Fibroblast of the aortic adventitia (primary cell): ENCODE measurements at places on chromosomes 1 and 21.
A peak's percentile ranks its signal among the peaks of the same experiment; 100 is the strongest.

DNA sequence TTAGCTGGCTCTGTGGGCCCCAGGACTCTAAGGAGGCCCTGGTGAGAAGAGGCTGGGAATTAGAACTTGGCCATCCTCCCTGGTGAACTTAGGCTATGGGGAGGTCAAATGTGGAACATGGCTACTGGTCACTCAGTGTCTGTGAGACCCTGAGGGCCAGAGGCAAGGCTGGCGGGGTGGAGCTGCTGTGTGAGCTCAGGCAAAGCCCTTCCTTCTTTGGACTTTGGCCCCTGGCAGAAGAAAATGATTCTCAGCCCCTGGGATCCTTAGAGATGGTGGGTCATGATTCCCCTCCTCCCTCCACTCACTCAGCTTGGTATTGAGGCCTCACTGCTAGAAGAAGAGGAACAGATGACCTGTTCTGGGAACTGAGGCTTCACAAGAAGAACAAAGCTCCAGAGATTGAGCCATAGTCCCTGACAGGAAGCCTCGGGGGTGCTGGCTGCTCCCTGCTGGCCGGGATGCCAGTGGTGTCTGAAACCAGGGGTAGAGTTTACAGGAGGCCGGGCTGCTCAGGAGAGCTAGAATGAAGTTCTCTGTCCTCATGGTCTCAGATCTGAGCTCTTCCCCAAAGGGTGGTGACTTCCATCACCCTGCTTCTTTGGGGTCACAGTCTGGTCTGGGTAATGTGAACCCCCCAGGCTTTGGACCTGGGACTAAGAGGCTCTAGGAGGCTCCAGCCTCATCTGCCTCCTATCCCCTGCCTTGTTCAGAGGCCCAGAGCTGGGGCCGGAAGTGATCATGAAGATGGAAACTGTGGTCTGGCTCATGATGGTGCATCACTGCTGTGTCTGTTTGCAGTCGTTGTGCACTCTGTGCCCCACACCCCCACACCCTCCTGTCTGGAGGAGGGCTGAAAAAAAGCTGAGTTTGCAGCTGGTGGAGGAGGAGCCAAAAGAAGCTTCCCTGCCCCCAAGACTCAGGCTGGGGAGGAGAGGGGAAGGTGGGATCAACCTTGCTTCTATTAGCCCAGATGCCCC is 905 bp downstream of the BTBD19 start:
- DNase-seq, result peak; percentile 70

DNA sequence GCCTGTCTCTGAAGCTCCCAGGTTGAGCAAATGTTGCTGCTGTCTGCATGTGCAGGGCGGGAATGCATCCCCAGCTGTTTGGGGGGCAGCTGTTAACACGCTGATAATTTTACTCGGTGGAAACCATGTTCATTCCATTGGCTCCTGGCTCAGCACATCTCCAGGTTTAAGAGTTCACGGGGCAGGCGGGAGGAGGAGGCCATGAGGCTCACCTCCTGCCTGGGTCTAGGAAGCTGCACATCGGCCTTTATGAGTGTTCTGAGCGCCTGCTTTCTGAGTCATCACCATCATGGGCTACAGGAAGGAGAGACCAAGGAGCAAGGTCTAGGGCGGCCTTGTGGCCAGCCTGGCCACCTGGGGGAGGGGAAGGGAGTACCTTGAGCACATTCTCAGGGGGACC is 29.7 kb downstream of the AJAP1 start:
- DNase-seq, result no peak

DNA sequence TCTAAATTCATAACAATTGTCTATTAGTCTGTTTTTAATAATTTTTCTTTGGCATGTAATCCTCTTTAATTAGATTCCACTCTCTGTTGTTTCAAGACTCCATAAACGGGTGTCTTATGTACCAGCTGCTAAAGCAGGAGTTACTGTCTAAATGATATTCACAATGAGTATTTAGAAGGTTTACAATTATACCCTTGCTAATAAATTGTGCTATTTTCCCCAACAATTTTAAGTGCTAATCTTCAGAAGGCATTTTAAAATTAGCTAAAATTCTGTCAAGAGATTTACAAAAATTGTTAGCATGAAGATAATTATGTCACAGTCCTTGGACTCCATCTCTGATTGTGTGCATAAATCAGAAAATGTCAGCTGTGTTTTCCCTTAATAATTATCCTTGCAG is 83.7 kb downstream of the DPYD start:
- no peak for DNase-seq

- no peak for DNase-seq
Observed at GRCh38 chr21:39938086-39938625, 70.9 kb downstream of the PCP4 start.

- peak; percentile 59 for DNase-seq
Observed at GRCh38 chr1:180954005-180954800, 41.5 kb downstream of the KIAA1614 start.

DNA sequence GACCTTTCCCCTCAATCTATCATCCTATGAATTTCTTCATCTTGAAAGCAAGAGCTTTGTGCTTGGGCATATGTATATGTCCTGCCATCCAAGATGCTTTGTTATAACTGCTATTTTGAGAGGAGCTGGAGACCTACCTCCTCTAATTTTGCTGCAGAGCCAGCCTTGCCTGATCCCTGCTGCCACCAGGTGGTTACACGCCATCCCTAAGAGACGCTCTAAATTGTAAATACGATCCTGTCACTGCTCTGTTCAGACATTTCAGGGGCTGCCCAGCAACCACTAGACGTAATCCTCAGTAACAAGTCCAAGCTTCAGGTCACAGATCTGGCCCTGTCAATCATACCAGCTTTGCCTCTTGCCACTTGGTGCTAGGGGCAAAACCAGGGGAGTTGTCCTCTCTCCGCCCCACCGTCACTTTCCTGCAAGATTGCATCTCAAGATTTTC is 32.9 kb downstream of the GPA33 start:
- DNase-seq, result peak; percentile 39

DNA sequence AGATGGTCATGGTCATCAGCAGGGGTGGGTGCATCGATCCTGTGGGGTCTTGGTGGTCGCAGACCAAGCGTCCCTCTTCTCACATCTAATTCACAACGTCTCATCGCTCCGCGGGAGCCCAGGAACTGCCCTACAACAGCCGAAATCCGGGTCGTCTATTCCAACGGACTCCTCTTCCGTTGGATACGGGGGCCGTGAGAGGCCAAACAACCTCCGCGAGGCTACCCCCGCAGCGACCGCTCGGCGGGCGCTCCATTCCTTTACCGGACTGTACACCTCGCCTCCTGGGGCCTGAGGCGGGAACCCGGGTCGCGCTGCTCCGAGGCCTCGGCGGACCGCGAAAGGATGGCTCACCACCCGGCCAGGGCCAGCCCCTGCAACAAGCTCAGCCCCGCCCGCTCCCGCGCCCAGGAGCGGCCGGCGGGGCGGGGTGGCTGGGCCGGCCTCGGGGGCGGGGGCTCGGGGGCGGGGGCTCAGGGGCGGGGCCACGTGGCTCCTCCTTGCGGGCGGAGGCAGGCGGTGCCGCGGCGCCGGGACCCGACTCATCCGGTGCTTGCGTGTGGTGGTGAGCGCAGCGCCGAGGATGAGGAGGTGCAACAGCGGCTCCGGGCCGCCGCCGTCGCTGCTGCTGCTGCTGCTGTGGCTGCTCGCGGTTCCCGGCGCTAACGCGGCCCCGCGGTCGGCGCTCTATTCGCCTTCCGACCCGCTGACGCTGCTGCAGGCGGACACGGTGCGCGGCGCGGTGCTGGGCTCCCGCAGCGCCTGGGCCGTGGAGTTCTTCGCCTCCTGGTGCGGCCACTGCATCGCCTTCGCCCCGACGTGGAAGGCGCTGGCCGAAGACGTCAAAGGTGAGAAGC is at the start of gene QSOX1:
QSOX1 (plus strand) TSS at position 545 of the 857 bp plus-strand sequence; CDS start at position 584, 39 bp downstream.
- peak; percentile 81 for DNase-seq

GRCh38 chr1:223765719-223766340 is 53.5 kb downstream of the CAPN2 start:
- DNase-seq, result no peak

DNA sequence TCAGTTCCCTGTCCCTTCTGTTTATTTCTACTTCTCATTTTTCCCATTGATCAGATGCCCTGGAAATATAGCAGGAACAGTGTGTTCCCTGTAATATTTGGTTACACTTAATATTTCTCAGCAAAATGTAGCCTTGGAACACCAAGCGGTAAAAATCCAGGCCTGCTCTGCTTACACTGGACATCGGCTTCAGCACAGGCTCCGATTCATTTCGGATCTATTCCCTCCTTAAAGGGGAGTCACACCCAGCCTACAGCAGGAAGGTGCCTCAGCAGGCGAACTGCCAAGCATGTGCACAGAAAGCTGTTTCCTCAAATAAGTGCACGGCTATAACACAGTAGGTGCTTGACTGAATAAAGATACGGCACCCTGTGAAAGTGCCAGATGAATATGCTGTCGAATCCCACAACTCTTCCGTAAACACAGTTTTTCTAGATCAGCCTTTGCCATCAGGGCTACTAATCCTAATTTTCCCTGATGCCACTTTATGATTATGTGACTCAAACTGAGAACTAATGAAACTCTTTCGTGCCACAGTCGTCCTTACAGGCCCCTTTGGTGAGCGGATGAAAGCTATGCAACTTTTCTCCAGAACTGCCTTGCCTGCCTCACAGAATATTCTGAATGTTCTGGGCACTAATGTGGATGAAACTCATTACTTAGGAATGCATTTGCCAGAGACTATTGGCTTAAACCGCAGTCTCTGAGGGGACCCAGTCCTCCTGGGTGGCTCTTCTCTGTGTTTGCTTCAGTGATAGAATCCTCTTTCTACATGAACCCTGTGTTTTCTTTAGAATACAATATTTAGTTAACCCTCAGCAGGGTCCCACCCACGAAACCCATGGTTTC is 275.5 kb upstream of the RUNX1 start:
- peak; percentile 86 for DNase-seq

DNA sequence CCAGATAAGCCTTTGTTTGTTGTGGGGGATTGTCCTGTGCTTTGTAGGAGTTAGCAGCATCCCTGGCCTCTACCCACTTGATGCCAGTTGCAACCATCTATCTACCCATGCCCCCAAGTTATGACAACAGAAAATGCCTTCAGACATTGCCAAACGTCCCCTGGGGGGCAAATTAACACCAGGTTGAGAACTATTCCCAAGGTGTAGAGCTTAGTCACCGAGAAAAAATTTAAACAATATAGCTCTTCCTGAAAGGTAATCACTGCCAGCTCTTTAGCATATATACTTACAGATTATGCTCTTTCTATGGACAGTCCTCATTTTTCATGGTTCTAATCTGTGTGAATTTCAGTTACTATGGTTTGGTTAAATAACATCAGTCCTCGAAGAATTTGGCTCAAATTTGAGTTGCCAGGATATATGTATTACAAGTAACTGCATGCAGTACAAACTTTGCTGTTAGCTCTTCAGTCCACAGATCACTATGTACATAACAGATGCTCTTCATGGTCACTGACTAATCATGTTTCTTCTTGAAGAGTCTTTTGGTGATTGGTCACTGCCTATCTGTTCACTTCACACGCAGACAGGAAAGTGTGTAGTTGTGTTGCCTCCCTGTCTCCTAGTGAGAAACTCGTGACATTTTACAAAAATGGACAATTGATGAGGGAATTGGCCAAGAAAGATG is 25.2 kb downstream of the MAPKAPK2 start:
- DNase-seq, result peak; percentile 23

DNA sequence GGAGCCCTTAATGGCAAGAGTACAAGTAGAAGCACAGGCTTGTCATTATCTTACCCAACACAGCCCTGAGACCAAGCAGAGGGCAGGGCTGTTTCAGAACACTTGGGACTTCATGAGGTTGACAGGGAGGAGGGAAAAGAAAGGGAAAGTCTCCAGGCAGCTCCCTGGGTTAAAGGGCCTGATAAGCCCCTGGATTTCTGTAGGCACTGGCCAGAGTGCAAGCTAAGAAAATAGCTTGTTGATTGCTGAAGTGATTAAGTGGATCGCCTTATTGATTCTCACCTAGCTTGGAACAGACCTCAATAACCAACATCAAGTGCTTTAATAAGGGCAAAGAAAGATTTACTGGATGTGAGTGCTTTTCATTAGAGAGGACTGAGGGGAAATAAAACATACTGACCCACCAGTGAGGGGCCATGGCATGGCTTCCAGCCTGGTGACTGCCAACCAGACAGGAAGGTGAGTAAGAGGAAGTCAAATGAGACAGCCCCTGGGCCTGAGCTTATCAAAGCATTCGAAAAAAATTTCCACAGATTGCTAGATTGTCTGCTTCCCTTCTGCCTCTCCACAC is 121.4 kb upstream of the NFIA start:
- DNase-seq, result peak; percentile 38

GRCh38 chr1:56511364-56511763 is 68.0 kb downstream of the PLPP3 start:
- no peak for DNase-seq

- DNase-seq, result no peak
Observed at GRCh38 chr21:21731626-21732025, 733.4 kb downstream of the NCAM2 start.

DNA sequence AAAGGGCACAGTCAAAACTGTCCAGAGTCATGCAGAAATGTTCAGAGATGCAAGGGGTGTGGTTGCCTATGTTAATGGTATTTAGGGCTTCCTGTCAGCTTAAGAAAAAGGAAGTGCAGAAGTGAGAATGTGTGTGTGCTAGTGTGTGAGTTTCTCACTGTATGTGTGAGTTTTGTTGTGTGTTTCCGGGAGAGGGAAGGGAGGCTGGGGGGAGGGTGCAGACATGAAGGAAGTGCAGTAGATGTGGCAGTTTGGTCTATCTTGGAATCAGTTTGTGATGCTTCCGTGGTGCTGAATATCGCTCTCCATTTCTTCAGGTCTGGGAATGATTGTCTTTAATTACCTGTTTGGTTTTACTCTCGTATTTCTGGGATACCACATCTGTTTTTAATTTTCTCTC is 16.5 kb upstream of the ATP6V1G3 start:
- no peak for DNase-seq

GRCh38 chr21:33668180-33668579 is 25.9 kb downstream of the ITSN1 start:
- peak; percentile 38 for DNase-seq

DNA sequence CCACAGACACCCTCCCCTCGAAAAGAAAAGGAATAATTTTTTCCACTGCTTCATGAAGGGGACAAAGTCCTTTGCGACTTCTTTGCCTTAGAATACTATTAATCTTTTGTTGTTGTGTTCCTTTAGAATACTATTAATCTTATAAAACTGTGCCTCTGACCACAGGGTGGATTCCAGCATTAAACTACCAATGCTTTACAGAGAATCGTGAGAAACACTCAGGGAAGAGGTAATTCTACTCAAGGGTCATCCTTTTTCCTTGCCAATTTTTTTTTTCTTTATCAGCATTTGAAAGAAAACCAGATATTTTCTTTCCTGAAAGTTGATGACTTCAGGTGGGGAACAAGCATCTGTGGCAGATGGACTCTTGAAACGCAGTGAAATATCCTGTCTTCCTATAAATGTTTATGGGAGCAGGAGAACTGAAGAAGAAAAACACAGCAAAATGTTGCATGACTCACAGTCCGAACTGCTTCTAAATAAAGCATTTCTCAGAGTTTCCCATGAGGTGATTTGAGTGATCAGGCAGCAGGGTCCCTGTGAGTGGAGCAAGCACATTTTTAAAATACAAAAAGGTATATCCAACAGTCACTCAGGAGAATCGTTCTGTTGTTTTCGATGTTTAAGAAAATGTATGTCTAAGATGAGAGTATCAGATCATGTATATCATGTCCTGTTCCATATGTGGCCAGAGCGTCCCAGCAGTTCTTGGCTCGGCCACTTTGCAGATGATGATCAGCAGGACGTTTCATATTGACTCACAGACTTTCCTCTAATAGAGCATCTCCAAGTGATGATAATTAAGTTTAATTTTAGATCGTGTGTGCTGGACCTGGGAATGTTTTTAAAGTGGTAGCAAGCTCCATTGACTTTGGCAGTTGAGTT is 154.2 kb upstream of the RUNX1 start:
- peak; percentile 74 for DNase-seq
